ENCODE measurements at places on chromosomes 7 and 10.

GRCh38 chr7:64945503-64946175 lies 42.6 kb downstream of the ZNF273 start:
- no peak for DNase-seq

GRCh38 chr10:79404690-79405131 lies 40.7 kb downstream of the ZCCHC24 start:
- DNase-seq: no peak

- no peak for DNase-seq
These were observed 52.3 kb upstream of the TRIM24 start for GRCh38 chr7:138407792-138408191.

- no peak for DNase-seq
These were observed 361.0 kb upstream of the CDC14C start for GRCh38 chr7:48563334-48563733.

- DNase-seq: no peak
These were observed 23.2 kb upstream of the ZNF32 start for GRCh38 chr10:43671659-43672531.

GRCh38 chr10:132849546-132850031 lies 63.6 kb upstream of the NKX6-2 start:
- DNase-seq: no peak

DNA sequence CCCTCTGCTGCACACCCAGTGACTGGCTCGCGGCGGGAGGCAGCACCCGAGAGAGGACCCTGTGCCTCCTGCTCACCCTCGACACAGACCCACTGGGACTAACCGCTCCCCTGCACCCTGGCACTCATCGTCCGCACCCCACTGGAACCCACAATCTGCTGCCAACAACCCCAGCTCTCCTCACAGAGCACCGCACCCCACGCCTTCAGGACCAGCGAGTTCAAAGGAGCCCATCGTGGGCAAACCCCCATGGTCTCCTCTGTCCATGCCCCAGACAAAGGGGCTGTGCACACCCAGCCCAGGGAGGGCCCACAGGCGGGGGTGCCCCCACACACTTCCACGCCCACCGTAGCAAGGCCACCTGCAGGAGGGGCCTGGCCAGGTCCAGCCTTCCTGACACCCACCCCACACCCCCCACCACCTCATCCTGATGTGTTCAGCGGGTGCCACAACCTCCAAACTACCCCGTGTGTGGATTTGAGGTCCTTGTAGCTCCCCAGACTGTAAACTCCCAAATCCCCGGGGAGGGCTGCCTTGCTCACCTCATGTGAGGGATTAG lies 14.0 kb downstream of the RASGEF1A start:
- DNase-seq: no peak

DNA sequence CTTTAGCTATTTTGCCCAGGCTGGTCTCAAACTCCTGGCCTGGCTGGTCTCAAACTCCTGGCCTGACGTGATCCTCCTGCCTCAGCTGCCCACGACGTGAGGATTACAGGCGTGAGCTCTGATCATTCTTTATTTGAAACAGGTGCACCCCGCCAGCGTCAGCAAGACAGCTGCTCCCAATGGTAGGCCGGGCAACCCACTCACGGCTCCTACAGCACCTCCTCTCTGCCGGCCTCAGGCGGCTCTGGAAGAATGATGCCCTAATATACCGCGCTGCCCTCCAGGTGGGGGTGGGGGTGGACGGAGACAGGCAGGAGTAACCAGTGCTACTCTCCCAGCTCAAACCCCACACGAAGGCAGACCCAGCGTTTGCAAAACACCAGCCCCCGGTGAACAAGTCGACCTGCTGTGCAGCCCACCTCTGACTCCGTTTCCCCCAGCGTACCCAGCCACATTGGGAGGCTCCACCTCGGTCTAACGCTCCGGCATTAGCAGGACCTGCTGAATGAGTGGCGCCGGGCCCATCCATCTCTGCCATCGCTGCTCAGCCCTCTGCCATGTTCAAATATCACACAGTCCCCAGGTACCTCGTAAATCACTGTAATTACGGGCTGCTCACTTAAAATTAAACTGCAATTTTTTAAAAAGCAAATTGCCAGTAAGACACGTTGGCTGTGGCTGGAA lies 148.6 kb downstream of the ELFN1 start:
- DNase-seq: no peak

DNA sequence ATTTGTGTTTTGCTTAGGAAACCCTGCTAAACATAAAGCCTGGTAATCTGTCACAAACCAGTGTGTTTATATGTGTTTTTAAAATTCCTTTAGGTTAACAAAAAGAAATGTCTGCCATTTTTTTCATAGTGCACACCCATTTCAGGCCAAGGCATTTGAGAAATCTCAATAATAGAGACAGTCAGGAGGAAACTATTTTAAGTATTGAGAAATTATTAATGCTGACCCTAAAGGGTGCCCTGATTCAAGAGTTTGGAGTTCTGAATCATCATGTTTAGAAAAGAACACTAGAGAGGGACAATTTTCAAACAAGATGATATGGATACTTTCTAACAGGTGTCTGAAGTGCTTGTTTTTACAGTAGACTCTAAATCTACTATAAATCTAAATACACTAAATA lies 28.7 kb downstream of the MALRD1 start:
- DNase-seq: no peak

GRCh38 chr7:107007007-107007891 lies 37.3 kb upstream of the PRKAR2B start:
- DNase-seq: no peak

DNA sequence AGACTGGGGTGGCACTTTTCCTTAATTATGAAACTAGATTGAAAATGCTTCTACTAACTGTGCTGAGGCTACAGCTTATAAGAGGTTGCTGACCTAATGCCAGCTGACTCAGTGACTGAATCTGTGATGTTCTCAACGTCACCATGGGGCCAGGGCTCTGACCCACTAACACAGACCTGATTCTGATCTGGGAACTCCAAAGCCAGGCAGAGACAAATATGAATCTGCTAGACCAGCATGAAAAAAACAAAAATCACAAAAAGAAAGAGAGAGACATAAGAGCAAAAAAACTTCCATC lies 16.1 kb downstream of the USP6NL start:
- no peak for DNase-seq

GRCh38 chr7:26051021-26051420 lies 101.0 kb upstream of the NFE2L3 start:
- DNase-seq: no peak

DNA sequence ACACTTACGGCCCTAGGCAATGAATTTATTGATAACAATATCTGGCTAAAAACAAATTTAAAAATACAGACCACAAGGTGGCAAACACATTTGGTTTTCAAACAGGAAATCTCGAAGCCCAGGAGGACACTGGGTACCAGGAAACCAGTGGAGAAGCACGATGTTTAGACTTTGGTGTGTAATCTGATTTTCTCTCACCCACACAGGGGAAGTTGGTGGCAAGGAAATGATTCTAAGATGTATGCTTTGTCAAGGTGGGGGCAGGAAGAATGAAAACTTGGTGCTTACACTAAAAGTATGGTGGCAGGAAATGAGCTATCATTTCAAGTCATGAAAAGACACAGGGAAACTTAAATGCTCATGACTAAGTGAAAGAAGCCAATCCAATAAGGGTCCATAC lies 113.2 kb upstream of the ANKRD1 start:
- DNase-seq: no peak

DNA sequence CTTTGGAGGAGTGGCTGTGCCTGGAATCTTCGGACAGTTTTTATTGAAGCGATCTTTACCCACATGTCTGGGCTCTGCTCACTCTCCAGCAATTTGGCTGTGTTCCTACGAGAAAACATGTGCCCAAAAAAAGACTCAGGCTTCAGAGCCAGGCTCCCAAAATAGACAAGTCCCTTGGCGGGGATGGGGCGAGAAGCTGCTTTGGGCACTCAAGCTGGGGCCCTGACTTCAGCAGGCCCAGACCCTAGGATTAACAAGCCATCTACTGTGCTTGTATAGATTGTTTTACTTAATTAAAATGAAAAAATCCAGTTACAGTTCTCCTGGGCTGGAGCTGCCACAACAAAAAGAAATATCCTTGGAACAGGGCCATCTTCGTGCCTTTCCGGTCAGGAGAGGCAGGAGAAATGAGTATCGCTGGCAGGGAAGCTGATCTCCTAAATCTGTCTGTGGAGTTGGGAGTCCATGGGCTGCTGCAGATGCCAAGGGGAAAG lies 51.4 kb upstream of the PDCD4 start:
- no peak for DNase-seq

- DNase-seq: no peak
These were observed 250.9 kb upstream of the TMEM72 start for GRCh38 chr10:44660271-44660670.

GRCh38 chr10:98457721-98458120 lies 11.0 kb upstream of the HPS1 start:
- DNase-seq: no peak

DNA sequence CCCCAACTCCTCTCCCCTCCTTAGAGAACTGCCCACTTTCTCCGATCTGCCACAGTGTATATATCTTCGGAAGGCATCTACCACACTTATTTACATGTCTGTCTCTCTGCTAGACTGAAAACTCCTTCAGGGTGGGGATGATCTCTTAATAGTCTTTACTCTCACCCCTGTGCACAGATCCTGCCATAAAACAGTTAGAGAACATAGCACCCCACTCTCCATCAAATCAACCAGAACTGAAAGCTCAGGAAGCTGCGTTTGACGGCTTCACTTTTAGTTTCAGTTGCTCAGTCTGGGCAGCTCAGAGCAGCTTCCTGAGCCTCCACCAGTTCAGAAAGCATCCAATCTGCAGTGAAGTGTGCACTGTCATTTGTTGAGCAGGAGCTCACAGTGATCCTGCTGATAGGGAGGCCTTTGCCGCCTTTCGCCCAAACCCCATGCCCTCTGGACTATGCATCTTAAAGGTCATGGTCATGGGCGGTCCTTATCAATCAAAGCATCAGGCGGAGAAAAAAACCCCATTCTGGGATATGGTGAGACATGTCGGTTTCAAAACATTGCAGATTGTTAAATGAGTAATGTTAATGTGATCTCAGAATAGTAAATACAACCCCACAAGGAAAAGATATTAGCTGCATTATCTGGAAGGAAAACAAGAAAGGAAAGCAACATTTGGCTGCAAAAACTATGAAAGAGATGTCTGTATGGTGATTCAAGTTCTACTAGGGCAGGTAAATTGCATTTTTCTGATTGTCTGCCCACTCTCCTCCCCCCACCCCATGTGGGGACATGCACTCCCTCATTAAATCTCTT lies 167.1 kb upstream of the ADO start:
- DNase-seq: no peak

GRCh38 chr7:37009125-37009675 lies 284.9 kb upstream of the AOAH start:
- DNase-seq: no peak

GRCh38 chr10:49605216-49605938 lies 4.7 kb upstream of the SLC18A3 start:
- DNase-seq: no peak

DNA sequence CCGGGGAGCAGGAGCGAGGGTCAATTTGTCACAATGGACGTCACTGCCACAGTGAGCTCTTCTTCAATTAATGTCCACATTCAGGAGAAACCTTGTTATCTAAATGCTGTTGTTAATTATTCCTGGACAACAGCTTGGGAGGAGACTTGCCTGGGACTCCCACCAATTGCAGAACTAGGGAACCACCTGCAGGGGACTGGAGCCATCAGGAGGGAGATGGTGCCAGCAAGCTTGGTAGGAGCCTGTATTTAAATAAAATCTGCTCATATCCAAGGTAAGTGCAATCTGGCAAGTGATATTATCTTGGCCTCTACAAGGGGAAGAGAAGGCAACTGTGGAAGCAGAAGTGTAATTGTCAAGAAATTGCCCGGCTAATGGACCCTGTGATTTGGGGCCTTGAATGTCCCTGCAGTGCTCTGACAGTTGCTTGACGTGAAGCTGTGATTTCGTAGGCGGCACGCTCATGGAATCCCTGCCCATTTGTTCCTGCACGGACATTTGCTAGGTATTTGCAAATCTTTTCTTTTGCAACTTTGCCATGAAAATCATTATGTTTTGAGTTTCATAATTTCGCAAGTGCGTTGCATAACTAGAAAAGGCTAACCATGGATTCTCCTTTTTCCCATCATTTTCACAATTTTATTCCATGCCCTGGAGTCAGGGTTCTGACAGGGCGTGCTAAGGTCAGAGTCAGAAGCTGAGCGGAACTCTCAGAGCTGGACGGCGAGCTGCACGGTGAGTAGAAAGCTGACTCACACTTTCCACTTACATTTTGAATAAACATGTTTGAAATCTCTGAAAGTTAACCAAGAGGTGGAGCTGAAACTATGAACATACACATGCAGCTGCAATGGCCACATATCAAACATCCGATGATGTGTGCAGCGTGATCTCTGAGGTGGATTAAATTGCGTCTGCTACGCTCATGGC lies 84.9 kb upstream of the TCERG1L start:
- no peak for DNase-seq

DNA sequence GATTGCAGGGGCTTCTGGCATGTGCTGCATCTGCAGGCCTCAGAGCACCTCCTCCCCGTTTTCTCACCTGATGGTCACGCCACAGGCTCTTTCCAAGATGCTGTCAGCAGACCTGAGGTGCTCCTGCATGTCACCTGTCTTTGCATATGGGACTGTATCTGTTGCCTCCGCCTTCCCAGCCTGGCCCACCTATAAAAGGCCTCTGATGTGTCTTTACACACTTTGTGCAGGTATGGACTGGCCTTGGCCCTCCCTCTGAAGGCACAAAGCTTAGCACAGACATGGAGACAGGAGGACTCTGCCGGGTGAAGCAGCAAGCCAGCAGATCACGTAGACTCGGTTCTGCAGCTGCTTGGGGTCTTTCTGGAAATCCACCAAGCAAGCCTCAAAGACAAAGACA lies 220.9 kb upstream of the PPP2R2D start:
- no peak for DNase-seq

DNA sequence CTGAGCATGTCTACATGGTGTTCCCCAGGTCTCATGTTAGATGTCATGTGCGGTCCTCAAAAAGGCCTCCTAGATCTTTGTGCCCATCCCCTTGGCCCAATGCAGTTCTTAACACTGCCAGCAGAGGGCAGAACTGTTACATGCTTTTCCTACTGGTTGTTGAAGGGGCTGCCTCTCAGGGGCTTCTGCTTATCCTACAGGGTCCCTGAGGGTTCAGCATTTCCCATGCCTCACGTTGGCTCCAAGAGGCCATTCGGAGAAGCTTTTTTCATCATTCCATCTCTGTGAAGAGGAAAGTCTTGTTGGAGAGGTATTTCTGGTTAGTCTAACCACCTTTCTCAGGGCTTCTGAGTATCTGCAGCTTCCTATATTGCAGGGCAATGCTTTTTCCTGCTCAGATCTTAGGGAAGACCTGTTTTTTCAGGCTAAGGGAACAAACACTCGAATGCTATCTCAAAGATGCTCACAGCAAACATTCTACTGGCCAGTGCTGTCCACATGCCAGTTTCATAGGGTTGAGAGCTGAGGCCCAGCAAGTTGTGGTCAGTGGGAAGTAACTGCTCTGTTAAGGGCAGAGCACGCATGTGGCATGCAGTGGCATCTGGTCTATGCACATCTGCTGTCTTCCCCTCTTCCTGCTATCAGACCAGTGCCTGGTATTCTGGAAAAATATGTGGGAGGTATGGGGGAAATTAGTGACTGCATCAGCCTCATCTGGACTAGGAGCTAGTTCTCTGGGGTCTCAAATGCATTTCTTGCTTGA lies 31.5 kb downstream of the MBL2 start:
- no peak for DNase-seq

GRCh38 chr10:103397191-103397825 lies 882 bp downstream of the PDCD11 start:
- no peak for DNase-seq
